Aorta (tissue), 5 donors: ENCODE measurements at places on chromosomes 4 and X. TPM values are rescaled to one million over a fixed set of nuclear protein-coding genes. Genes with fewer than 3 reads are reported as not detected.

Gene NFKB1
- 48.4 TPM for total RNA-seq

Gene GPR119
- total RNA-seq: not detected

DNA sequence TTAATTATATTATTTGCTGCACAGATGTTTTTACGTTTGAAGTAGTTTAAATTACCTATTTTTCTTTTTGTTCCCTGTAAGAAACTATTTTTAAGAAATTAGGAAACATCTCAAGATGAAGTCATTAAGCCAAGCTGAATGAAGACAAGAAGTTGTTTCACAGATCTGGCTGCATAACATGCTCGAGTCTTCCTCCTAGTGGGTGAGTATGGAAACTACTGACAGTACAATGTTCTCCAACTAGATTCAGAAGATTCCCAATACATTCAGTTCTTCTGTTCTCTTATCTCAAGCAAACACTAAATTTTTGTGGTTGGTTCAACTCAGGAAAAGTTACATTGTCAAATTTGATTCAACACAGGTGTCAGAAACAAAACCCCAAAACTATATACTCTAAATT lies 256.8 kb upstream of the VCX start:
- DNase-seq: no peak
- H3K4me3 ChIP-seq: no peak overlapping the region
- H3K4me1 ChIP-seq: no peaks in the 10 kb centered on the region
- H3K27ac ChIP-seq: no peak overlapping the region
- H3K27me3 ChIP-seq: no peaks in the 10 kb centered on the region

DNA sequence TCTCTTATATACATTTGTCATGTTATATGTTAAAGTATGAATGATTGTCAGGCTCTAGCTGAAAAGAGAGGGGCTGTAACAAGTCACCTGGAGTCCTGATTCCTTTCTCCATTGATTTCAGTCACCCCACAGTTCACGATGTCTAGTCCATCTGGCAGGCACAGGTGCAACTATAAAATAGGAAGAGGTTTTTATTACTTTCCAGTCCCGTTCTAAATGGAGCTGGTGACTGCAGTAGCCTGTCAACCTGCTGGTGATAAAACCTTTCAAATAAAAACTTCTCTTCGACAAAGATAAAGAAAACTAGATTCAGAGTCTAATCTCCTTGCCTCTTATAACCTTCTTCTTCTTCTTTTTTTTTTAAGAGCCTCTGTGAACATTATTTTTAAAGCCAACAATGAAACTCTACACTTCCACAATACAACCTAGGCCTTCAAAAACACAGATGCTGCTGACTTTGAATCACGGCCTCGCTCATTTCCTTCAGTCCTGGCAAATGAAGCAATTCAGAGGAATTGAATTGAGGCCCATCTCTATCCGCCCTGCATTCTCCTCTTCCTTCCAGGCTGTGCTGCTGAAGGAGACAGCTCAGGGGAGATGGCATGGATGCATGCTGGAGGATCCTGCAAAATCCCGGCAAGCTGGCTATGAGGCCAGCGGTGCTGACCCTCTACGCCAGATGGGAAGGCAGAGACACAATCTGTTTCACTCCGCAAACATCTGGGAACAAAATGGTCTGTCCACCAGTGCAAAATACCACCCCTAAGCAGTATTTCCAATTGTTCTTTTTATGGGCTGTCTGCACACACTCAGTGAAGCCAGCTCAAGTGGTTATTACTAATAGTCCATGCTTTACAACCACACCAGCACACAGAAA lies 27.3 kb upstream of the CDKN2AIP start:
- no peaks in the 10 kb centered on the region for H3K27me3 ChIP-seq
- no peak overlapping the region for H3K27ac ChIP-seq
- no peak for DNase-seq
- H3K4me3 ChIP-seq: no peak overlapping the region

- H3K27me3 ChIP-seq: no peaks in the 10 kb centered on the region
- H3K27ac ChIP-seq: no peak overlapping the region
- no peak overlapping the region for H3K4me3 ChIP-seq
- DNase-seq: no peak
- no peaks in the 10 kb centered on the region for H3K36me3 ChIP-seq
- H3K4me1 ChIP-seq: no peaks in the 10 kb centered on the region
Observed at GRCh38 chrX:9130031-9130430, 96.1 kb upstream of the FAM9B start.

GRCh38 chr4:125492957-125493356 lies 178.2 kb downstream of the FAT4 start:
- H3K36me3 ChIP-seq: peaks cover 7% of the 10 kb centered on the region
- H3K4me3 ChIP-seq: no peak overlapping the region
- H3K27me3 ChIP-seq: no peaks in the 10 kb centered on the region
- H3K4me1 ChIP-seq: no peaks in the 10 kb centered on the region

DNA sequence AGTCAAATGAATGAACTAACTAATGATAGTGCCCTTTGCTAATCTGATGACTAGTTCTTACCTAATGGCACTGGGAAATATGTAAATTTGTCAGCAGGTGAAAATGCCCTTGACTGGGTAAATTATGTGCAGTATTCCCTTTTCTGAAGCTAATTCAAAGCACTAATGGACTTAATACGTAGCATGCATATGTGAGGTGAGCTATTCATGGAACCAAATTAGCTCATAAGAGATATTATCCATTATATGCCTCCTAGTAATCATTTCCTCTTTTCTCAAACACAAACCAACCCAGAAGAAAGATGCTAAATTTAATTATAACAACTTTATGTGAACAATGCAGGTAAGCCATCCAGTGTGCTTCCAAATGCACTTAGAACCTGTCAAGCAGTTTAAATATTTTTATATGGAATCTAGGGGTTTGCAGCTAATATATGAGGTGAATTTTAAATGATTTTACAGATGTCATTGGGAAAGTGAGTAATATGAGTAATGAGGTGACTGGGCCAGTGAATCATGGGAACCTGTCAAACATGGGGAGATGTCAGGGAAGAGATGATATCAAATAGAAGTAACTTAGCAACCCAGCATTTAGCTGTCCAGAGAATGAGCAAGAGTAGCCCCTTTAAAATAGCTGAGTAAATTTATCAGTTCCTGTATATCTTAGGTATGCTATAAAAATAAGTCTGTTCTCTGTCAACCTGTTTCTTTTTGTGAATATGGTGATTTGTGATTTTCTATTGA lies 315.0 kb downstream of the AFF2 start:
- no peak overlapping the region for H3K27ac ChIP-seq
- no peaks in the 10 kb centered on the region for H3K36me3 ChIP-seq
- H3K4me3 ChIP-seq: no peak overlapping the region
- no peaks in the 10 kb centered on the region for H3K27me3 ChIP-seq
- DNase-seq: no peak
- H3K4me1 ChIP-seq: no peaks in the 10 kb centered on the region

GRCh38 chr4:139903845-139904244 lies 238.2 kb downstream of the MGST2 start:
- no peak overlapping the region for H3K4me3 ChIP-seq
- no peaks in the 10 kb centered on the region for H3K27me3 ChIP-seq
- DNase-seq: no peak
- no peaks in the 10 kb centered on the region for H3K36me3 ChIP-seq
- no peak overlapping the region for H3K27ac ChIP-seq
- H3K4me1 ChIP-seq: no peaks in the 10 kb centered on the region

- DNase-seq: no peak
- no peaks in the 10 kb centered on the region for H3K27me3 ChIP-seq
- H3K4me3 ChIP-seq: no peak overlapping the region
- H3K4me1 ChIP-seq: peaks cover 1% of the 10 kb centered on the region
Observed at GRCh38 chr4:53706422-53707032, 115.2 kb upstream of the LNX1 start.

GRCh38 chrX:119512146-119512800 lies 44.0 kb downstream of the SLC25A5 start:
- H3K27me3 ChIP-seq: no peaks in the 10 kb centered on the region
- peak; percentile 78 for DNase-seq
- no peak overlapping the region for H3K4me3 ChIP-seq
- no peaks in the 10 kb centered on the region for H3K4me1 ChIP-seq
- no peaks in the 10 kb centered on the region for H3K36me3 ChIP-seq
